ENCODE measurements at places on chromosomes 3 and 15. TPM values are rescaled to one million over a fixed set of nuclear protein-coding genes. Genes with fewer than 3 reads are reported as not detected.

- no peak for DNase-seq
Measured at GRCh38 chr3:46316206-46316605, 37.7 kb upstream of the CCR2 start.

The HRG gene
- not detected for total RNA-seq

The FSIP1 gene
- 0.79 TPM for total RNA-seq

DNA sequence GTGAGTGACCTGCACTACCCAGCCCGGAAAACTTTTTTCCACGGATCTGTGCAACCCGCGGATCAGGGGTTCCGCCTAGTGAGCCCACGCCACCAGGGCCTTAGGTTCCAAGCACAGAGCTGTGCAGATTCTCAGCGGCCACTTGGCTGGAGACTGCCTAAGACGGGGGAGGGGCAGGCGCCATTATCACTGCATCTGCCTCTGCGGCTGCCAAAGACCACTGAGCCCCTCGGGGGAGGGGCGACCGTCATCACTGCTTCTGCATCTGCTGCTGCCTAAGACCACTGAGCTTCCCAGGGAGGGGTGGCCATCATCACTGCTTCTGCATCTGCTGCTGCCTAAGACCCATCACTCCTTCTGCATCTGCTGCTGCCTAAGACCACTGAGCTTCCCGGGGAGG is 460.2 kb downstream of the OCA2 start:
- no peak for DNase-seq

- no peak for DNase-seq
Measured at GRCh38 chr3:169965562-169966427, 812 bp upstream of the SEC62 start.

GRCh38 chr15:87118435-87118834 is 1038.8 kb downstream of the AGBL1 start:
- DNase-seq, result no peak
